ENCODE measurements at places on chromosomes 2 and 18.

DNA sequence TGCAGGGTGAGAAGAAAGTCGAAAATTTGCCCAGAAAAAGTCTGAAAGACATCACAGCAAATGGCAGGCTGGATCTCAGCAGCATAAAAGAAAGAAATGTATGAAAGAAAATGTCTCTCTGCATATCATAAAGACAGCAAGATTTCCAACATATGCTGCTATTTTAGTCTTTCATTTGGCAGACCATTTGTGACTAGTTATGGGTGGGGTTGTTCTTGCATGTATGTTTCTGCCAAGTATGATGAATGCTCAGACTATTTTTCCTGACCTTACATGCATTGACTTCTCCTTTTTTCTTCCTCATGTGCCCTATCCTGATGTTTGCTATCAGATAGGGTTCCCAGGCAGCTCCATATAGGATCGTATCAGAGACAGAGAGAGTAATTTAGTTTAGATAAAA, 58.5 kb upstream of the PARD3B start:
- no peak for DNase-seq

- DNase-seq = no peak
Measured at GRCh38 chr2:236855866-236856847, 229.5 kb upstream of the COPS8 start.

- no peak for DNase-seq
Measured at GRCh38 chr2:75556679-75557366, 3.9 kb downstream of the EVA1A start.

DNA sequence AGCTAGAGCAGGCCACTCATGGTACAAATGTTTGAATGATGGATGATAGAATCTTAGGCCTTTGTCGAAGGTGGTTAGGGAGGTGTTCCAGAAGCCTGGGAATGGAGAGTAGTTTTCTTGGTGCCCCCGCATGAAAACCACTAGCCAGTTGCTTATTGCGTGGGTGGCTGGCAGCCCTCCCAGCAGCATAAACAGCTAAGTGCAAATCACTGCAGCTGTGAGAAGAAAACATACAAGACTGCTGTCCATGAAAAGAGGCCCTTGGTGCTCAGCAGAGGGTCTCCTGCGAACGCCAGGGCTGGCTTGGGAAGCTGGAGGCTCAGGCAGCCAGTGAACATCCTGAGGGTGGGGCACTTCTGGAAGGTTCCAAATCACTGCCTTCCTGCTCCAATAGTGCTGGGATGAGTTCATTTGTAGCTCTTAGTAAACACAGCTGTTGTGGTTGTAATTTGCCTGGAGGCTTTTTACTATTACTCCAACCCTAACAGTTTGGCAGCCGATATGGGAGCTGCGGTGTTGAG, 118.8 kb downstream of the MGAT5 start:
- DNase-seq = no peak

- DNase-seq = no peak
Measured at GRCh38 chr18:79186649-79187048, 117.5 kb downstream of the ATP9B start.

GRCh38 chr2:106108351-106108750, 85.8 kb downstream of the UXS1 start:
- DNase-seq = no peak

DNA sequence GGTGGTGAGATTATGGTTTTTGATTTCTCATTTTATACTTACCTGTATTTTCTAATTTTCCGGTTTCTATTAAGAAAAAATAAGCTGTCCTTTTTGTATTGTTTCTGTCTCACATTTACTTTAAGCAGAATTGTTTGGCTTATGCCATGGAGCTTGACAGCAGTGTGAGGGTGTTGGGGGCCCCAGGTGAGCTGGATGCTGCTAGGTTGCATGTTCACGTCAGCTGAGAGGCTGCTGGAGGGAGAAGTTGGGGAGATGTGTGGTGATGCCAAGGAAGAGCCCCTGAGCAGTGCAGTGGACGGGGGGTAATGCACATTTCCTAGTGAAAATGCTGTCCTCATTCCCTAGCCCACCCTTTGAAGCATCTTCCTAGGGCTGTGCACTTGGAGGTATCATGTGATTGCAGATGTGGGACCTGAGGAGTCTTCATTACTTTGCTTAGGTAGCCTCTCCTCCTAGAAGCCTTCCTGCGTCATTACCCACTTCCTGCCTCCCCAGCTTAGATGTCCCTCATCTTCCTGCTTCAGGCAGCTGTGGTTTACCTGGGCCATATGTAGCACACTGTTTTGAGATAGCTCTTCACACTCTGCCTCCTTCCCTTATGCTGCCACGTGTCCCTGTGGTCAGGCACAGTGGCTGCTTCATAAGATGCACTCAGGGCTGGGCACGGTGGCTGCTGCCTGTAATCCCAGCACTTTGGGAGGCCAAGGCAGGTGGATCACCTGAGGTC, 16.2 kb downstream of the ATG16L1 start:
- DNase-seq = no peak

GRCh38 chr2:37664231-37664643, 7.2 kb downstream of the CDC42EP3 start:
- DNase-seq = no peak

GRCh38 chr2:108988076-108988795, 784 bp downstream of the EDAR start:
- DNase-seq = no peak

DNA sequence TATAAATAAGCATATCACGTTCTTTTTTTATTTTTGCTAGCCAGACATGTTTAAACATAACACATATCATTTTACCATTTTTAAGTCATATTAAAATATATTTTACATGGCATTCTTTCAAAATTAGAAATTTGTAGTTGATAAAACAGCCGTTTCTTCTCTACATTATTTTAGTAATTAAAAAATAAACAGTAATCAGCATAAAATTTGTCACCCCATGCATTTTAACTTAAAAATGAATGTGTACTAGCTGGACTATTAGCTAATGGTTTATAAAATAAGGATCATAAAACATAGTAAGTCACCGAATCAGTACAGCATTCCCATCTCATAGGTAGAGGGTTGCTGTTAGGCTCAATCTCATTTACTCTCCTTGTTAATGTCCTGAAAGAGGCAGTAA, 433.8 kb downstream of the LRP1B start:
- no peak for DNase-seq

DNA sequence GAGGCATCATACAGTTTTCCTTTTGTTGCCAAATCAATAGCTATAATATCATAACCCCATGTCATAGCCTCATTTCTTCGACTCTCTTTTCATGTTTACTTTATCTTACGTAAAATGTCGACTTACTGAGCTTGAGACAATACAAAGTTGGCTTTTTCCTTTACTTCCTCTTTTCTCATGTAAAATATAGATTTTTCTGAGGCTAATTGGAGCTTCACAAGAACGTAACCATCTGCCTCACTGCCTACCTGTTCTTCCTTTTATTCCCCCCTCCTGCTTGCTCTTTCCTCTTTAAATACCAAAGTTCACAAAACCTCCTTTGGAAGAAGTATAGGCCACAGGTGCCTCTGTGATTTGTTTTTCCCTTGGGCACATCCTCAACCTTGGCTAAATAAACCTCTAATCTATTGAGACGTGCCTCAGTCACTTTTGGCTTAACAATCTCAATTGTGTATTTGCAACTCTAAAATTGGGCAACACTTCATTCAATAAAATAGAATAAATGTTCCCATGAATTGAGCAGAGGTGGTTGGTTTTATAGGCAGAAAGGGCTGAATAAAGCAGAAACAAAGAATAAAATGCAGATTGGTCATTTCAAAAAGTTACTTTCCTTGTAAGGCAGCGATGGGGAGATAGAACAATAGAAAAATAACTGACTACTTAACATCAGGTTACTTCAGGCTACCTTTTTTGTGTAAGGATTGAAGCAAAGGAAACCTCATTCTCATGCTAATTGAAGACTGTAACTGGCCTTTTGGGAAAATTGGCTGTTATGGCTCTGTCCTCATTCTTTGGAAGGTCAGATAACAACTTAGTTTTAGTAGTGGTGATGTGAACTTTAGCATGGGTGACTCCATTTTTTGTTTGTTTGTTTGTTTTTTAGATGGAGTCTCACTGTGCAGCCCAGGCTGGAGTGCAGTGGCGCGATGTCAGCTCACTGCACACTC, 21.3 kb downstream of the COMMD1 start:
- DNase-seq = no peak

GRCh38 chr2:173574324-173575112, 219.8 kb downstream of the CDCA7 start:
- DNase-seq = no peak

GRCh38 chr2:239064891-239065290, 217.0 kb downstream of the TWIST2 start:
- DNase-seq = no peak

DNA sequence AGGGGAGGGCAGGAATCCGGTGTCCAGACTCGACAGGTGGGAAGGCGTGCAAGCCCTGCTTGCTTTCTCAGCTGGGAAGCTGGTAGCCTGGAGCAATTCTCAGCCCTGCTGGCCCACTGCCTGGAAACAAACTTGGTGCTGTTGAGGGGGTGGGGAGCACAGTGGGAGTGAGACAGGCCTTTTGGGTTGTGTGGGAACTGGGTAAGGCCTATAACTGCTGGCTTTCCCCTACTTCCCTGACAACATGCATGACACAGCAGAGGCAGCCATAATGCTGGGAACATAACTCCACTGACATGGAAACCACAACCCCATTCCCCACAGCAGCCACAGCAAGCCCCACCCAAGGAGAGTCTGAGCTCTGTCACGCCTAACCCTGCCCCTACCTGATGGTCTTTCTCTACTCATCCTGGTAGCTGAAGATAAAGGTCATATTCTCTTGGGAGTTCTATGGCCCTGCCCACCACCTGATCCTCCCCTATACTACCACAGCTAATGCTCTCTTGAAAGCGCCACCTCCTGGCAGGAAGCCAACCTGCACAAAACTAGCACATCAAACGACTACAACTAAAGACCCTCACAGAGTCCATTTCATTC, 122.9 kb upstream of the ACVR1C start:
- no peak for DNase-seq

- no peak for DNase-seq
Measured at GRCh38 chr2:125643128-125643527, 1012.8 kb upstream of the GYPC start.
